Right renal pelvis (tissue), 4 donors: ENCODE measurements at places on chromosomes 12 and 14. TPM values are rescaled to one million over a fixed set of nuclear protein-coding genes. Genes with fewer than 3 reads are reported as not detected.

- DNase-seq, result no peak
Measured at GRCh38 chr12:109613649-109614455, 40.3 kb downstream of the MVK start.

The BEGAIN gene
- 1.5 TPM for polyA plus RNA-seq

DNA sequence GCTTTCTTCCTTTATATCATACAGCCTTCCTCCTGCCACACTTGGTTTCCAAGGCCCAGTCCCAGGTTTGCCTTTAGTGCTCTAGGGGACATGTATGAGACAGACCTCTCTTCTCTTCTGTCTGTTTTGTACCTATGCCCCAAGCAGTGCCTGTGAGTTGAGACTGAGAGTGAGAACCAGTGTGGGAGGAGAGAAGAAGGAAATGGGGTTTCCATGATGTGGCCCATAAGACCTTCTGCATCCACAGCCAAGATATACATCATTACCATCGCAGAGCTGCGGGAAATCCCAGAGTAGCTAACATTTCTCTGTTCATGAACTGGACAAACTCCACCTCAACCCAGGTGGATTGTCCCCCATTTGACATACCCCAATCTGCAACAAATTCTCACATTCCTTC, 2.8 kb downstream of the TESPA1 start:
- no peak for DNase-seq

The HSP90B1 gene
- 939 TPM for polyA plus RNA-seq

The MGST1 gene
- polyA plus RNA-seq, result 41.4 TPM

GRCh38 chr14:78785265-78785664, 615.1 kb downstream of the NRXN3 start:
- DNase-seq, result no peak

GRCh38 chr12:31226639-31227038, 99.3 kb downstream of the SINHCAF start:
- DNase-seq, result no peak

DNA sequence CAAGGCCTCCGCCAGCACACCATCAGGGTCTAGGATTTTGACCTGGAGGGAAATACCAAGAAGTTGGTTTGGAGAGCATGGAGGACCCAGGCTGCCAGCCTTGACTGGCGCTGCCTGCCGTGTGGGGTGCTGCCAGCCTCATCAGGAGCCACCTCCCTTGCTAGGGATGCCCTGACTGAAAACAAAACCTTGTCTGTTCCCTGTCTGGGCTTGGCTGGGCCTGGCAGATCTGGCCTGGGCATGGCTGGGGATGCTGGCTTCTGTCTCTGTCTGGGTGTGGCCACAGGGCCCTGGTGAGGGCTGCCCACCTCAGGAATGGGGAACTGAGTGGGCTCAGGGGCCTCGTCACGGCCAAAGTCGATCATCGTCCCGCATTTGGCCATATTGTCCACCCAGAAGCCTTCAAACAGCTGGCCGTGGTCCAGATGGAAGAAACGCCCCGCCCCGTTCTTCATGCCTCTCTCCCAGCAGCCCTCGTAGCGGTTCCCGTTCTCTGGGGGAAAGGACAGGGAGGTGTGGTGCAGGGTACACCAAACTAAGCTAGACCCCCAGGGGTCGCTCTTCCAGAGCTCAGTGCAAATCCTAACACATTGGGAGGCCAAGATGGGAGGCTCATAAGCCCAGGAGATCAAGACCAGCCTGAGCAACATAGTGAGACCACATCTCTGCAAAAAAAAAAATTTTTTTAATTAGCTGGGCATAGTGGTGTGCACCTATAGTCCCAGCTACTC, 16.5 kb downstream of the MORN3 start:
- no peak for DNase-seq

GRCh38 chr12:14716848-14717444, 20.5 kb upstream of the GUCY2C start:
- no peak for DNase-seq

The REP15 gene
- polyA plus RNA-seq, result 1.7 TPM

GRCh38 chr14:92539419-92539818, 25.8 kb downstream of the RIN3 start:
- DNase-seq, result no peak

- no peak for DNase-seq
Measured at GRCh38 chr12:71904629-71905028, 34.0 kb upstream of the TPH2 start.

The BRF1 gene
- polyA plus RNA-seq, result 34.1 TPM

- DNase-seq, result no peak
Measured at GRCh38 chr12:93536766-93537488, 35.5 kb upstream of the SOCS2 start.

The ADAMTS20 gene
- 1.00 TPM for polyA plus RNA-seq

- DNase-seq, result no peak
Measured at GRCh38 chr12:11535127-11535526, 114.3 kb upstream of the ETV6 start.

GRCh38 chr12:93743229-93743998, 66.2 kb downstream of the CRADD start:
- DNase-seq, result no peak

GRCh38 chr14:51441001-51441400, 201.0 kb downstream of the TMX1 start:
- DNase-seq, result no peak

DNA sequence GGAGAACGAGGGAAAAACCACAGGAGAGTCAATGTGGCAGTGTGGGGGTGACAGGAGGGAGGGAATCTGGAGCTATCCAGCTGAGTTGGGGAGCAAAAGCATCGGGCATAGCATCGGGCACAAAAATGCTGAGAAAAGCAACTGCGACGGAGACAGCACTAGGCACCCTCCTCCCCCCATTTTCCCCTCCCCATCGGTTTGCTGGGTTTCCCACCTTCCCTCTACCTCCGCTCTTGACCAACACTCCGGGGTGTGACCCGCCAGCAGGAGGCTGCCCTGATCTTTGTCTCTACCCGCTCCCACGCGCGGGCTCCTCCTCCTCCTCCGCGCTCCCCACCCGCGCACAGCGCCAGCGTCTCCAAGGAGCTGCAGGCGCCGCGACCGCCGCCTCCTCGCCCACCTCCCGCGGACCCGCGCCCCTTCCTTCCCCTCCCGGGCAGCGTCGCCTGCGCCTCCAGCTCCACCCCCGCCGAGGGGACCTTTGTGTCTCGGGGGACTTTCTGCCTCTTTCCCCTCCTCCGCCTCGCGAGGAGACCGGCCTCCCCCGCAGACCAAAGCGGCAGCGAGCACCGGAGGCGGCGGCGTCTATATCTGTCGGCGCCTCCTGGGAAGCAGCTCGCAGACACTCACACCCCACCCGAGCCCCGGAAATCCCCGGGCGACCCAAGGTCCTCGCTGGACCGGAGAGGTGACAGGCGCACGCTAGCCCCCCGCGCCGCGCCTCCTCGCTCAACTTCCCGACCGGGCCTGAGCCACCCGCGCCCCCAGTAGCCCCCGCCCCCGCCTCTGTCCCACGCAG, 920 bp downstream of the CDK17 start:
- peak; percentile 57 for DNase-seq

The MMP19 gene
- polyA plus RNA-seq, result 0.55 TPM

The CD163L1 gene
- polyA plus RNA-seq, result 2.2 TPM

DNA sequence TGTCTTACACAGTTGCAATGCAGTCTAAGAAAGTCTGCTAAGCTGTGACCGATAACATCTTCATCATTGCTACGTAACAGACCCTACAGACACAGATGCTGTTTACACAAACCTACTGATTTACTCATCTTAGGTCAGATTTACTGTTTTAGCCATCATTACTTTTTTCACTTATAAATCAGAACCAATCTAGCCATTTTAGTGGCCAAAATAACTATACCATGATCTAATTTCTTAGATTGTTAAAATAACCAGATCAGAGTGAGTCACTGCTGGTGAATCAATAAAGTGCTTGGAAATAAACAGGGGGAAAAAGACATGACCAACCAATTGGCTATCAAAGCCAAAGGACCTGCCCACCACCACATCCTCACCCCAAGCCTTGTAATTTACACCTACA, 57.0 kb upstream of the FOXN3 start:
- no peak for DNase-seq

GRCh38 chr12:50120521-50120920, 8.5 kb downstream of the COX14 start:
- DNase-seq, result no peak

The GALC gene
- polyA plus RNA-seq, result 50.7 TPM

The SSTR1 gene
- 1.9 TPM for polyA plus RNA-seq

DNA sequence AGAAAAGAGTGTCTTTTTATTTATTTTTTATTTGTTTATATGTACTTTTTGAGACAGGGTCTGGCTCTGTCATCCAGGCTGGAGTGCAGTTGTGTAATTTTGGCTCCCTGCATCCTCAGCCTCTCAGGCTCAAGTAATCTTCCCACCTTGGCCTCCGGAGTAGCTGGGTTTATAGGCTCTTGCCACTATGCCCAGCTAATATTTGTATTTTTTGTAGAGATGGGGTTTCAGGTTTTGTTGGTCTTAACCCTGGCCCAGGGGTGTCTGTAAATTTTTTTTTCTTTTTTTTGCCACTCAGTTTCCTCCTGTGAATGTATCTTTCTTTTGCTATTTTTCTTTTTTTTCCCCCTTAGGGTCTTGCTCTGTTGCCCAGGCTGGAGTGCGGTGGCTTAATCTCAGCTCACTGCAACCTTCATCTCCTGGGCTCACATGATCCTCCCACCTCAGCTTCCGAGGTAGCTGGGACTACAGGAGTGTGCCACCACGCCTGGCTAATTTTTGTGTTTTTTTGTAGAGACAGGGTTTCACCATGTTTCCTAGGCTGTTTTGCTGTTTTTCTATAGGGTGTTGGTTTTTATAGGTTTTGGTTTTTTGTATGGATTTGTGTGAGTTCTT, 11.0 kb downstream of the RCOR1 start:
- no peak for DNase-seq

The FAM181A gene
- not detected for polyA plus RNA-seq

The RAPGEF3 gene
- 56.7 TPM for polyA plus RNA-seq

The PMCH gene
- polyA plus RNA-seq, result 0.31 TPM

- no peak for DNase-seq
Measured at GRCh38 chr12:85669911-85670310, 166.3 kb downstream of the RASSF9 start.

DNA sequence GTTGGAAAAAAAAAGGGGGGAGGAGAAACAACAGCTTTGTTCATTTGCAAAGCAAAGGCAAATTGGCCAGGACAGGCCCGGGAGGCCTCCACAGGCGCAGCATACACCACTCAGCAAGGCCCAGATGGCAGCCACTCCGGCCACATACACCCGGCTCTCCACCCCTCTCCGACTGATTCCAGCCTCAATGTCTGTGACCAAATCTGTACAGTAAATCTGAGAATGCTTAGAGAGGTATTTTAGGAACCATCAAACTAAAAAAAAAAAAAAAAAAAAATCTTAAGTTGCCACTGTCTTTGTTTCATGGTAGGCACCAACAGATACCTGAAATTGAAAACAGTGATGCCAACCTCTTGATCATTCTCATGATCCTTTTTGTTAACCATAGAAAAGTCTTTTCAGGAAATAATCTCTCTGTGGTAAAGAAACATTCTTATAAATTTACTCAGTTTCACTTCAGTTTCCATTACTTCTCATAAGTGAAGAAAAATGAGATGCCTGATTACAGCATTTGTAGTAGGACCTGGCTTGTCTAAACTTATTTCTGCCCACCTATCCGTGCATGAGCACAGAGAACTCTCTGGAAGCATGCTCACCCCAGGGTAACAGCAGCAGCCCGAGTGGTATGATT, 20.2 kb downstream of the VPS37B start:
- DNase-seq, result no peak
